ENCODE measurements at places on chromosomes 11 and 22.

GRCh38 chr11:14054116-14055107 is 91.9 kb downstream of the SPON1 start:
- DNase-seq = no peak

DNA sequence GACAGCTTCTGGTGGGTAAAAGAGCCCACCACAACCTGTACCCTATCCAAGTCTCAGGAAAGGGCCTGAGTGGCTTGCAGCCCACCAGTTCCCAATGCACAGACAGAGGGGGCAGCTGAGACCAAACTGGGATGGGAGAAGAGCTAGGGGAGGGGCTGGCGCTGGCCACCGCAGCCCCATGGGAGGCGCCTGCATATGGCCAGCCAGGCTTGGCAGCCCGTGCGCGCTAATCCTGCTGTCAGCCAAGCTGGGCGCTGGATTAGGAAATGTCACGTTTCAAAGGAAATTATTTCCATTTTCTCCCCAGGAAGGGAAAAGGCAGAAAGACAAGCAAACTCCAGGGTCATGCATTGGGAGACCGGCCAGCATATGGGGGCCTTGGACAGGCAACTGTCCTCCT is 236.8 kb downstream of the BUD13 start:
- no peak for DNase-seq

- DNase-seq = no peak
Observed at GRCh38 chr11:44573333-44573732, 7.9 kb downstream of the CD82 start.

DNA sequence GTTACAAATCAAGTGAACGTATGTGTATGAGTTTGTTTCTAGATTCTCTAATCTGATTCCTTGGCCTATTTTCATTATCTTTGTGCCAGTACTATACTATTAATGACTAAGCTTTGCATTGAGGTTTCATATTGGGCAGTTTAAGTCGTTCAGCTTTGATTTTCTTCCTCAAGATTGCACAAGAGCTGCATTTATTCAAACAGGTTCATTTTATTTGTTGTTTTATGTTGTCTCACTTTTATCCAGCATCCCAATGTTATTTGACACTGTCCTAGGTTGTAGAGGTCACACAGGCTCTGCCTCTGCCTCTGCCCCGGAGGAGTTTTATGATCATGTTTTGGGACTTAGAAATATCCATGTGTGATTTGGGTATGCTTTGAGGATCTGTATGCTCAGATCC is 79.8 kb downstream of the TEAD1 start:
- DNase-seq = no peak

DNA sequence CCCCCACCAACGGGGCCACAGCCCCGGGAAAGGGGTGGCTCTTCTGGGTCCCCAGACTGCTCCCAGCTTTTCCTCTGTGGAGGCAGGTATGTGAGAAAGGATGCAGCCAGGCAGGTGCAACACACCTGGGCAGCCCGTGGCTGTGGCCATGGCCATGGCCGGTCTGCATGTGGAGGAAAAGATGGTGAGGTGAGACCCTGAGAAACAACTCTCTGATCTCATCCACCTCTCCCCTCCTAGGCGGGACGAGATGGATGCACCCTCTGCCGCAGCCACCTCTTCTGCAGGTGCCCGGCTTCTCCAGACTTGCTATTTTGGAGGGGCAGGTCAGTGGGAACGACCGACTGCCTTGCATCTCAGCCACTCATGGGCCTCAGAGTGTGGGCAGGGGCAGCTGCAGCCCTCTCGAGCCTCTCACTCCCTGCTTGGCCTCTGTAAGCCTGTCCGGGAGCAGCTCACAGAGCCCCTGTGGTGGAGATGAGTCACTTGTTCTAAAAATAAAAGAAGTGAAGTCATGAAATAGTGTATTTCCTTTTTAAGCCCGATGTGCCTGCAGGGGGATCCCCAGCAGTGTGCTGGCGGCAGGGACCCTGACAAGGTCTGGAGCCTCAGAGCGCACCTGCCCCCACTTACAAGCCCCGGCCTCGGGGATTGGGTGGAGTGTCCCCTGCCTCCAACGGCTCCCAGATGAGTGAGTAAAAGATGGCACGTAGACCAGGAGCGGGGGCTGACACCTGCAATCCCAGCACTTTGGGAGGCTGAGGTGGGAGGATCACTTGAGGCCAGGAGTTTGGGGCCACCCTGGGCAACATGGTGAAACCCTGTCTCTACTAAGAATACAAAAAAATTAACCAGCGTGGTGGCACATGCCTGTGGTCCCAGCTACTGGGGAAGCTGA is 10.7 kb downstream of the SMIM38 start:
- no peak for DNase-seq

DNA sequence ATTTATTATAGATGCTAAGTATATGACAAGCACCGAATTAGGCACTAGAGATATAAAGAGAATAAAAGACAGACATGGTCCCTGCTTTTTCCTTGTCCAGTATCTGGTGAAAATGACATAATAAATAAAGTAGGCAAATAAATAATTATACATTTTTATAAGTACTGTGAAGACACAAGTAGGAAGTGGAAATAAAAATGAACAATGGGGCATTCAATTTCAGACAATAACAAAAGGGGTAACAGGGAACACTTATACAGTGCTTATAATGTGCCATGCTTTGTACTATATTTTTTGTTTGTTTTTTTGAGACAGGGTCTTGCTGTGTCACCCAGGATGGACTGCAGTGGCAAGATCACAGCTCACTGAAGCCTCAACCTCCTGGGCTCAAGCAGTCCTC is 4.3 kb downstream of the KBTBD3 start:
- no peak for DNase-seq

- DNase-seq = no peak
Observed at GRCh38 chr22:30245985-30246813, at the start of gene LIF. Gene LIF, minus strand, starts transcription at chr22:30246759. Its CDS starts 64 bp downstream, at chr22:30246695.

GRCh38 chr22:27724157-27724556 is 77.4 kb downstream of the MN1 start:
- no peak for DNase-seq

- no peak for DNase-seq
Observed at GRCh38 chr11:6855971-6856541, 6.8 kb upstream of the OR10A2 start.

- DNase-seq = no peak
Observed at GRCh38 chr22:35104491-35104890, 38.5 kb downstream of the ISX start.

- no peak for DNase-seq
Observed at GRCh38 chr22:26573026-26573662, 16.8 kb downstream of the TPST2 start.

- no peak for DNase-seq
Observed at GRCh38 chr11:71197096-71197495, 55.3 kb downstream of the SHANK2 start.

GRCh38 chr11:32375826-32376225 is 59.5 kb downstream of the WT1 start:
- no peak for DNase-seq

- no peak for DNase-seq
Observed at GRCh38 chr22:36811094-36811800, 5.6 kb downstream of the PVALB start.

- no peak for DNase-seq
Observed at GRCh38 chr11:119622454-119623143, 106.4 kb downstream of the NECTIN1 start.

DNA sequence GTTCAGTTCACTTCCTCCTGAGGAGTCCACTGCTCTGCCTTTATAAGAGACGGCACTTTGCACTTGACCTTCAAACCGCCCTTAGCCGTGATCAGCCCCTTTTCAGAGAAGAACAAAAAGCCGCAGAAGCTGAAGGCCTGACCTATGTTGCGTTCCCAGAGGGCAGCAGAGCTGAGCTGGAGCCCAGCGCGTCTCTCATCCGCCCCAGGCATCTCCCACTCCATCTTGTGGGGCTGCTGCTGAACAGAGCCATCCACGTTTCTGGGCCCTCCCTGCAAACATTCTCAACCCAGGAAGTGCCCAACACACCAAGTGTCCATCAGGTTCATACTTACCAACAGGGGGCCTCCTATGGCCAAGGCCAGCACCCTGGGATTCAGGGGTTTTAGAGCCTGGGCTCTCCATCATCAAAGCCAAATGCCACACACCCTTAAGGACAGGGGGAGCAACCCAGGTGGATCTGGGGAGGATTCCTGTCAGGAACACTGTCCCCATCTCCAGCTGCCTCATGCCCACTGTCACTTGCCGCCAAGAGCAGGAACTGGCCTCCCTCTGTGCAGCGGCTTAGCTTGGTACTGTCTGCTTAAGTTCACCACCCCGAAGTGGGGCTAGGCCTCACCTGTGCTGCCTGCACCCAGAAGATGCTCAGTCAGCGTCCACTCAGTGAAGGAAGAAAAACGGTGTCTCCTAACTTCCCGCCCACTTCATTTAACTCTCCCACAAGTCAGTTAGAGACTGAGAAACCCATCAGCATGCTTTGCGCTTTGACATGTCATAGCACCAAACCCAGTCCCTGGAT is 16.0 kb upstream of the EFCAB6 start:
- DNase-seq = no peak
